ENCODE measurements at places on chromosomes 4 and X. TPM values are rescaled to one million over a fixed set of nuclear protein-coding genes. Genes with fewer than 3 reads are reported as not detected.

Gene GAGE12F
- total RNA-seq = not detected

Gene DCAF8L2
- total RNA-seq = not detected

Gene CSN1S1
- total RNA-seq = not detected

- peaks cover 6% of the 10 kb centered on the region for H3K4me1 ChIP-seq
- peaks cover 5% of the 10 kb centered on the region for H3K36me3 ChIP-seq
- H3K4me3 ChIP-seq = no peak overlapping the region
- no peak overlapping the region for H3K27ac ChIP-seq
- DNase-seq = peak; percentile 31
- no peaks in the 10 kb centered on the region for H3K27me3 ChIP-seq
Measured at GRCh38 chr4:134470544-134470943, 269.0 kb upstream of the PABPC4L start.

DNA sequence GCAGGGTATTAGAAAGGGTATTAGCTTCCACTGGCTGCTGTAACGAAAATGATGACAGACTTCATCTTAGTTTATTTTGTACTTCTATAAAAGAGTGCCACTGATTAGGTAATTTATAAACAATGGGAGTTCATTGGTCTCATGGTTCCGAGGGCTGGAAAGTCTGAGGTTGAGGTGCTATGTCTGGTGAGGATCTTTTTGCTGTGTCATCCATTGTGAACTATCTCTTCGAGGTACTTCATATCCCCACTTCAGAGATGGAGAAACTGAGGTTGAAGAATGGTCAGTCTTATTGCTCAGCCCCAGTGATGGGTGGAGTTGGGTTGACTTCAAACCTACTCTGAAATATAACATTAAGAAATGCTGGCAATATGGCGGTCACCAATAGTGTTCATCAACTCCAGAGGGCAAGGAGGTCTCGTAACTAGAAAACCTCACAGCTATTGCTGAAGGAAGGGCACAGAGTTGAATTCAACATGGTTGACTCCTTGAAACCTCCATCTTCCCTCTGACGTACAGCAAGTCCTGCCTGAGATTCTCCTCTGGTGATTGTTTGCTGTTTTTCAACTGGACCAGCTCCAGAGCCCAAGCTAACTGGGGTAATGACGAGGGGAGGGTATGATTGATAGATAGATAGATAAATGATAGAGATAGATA, 53.6 kb upstream of the SHOX start:
- H3K27ac ChIP-seq = no peak overlapping the region
- H3K36me3 ChIP-seq = no peaks in the 10 kb centered on the region
- no peak overlapping the region for H3K4me3 ChIP-seq
- DNase-seq = no peak
- no peaks in the 10 kb centered on the region for H3K4me1 ChIP-seq
- no peaks in the 10 kb centered on the region for H3K27me3 ChIP-seq

DNA sequence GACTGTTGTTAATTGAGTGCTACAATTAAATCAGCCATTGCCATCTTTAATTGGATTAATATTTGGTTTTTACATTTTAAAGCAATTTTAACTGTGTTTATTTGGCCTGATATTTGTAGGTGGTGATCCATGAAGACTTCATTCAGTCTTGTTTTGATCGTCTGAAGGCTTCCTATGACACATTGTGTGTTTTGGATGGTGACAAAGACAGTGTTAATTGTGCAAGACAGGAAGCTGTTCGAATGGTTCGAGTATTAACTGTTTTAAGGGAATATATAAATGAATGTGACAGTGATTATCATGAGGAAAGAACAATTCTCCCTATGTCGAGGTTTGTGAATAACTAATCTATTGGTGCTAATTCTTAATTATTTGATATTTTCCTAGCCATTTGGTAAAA, 82.6 kb downstream of the USP9X start:
- H3K27me3 ChIP-seq = no peaks in the 10 kb centered on the region
- peaks cover 90% of the 10 kb centered on the region for H3K36me3 ChIP-seq
- no peaks in the 10 kb centered on the region for H3K4me1 ChIP-seq
- DNase-seq = peak; percentile 27
- H3K27ac ChIP-seq = no peak overlapping the region
- no peak overlapping the region for H3K4me3 ChIP-seq

- no peaks in the 10 kb centered on the region for H3K36me3 ChIP-seq
- H3K4me3 ChIP-seq = no peak overlapping the region
- peaks cover 13% of the 10 kb centered on the region for H3K4me1 ChIP-seq
- peak overlapping the region; percentile 68 for H3K27ac ChIP-seq
- H3K27me3 ChIP-seq = peaks cover 78% of the 10 kb centered on the region
- no peak for DNase-seq
Measured at GRCh38 chrX:96407981-96408380, 276.7 kb upstream of the DIAPH2 start.

GRCh38 chr4:117084866-117085701, at the start of gene TRAM1L1:
TSS of gene TRAM1L1 (minus strand) at chr4:117085576. CDS start at chr4:117085393, 183 bp downstream.
- H3K27me3 ChIP-seq = no peaks in the 10 kb centered on the region
- peak within 1 kb of the TSS; percentile 64 for H3K27ac ChIP-seq
- H3K36me3 ChIP-seq = no peaks in the 10 kb centered on the region
- DNase-seq = peak; percentile 40

DNA sequence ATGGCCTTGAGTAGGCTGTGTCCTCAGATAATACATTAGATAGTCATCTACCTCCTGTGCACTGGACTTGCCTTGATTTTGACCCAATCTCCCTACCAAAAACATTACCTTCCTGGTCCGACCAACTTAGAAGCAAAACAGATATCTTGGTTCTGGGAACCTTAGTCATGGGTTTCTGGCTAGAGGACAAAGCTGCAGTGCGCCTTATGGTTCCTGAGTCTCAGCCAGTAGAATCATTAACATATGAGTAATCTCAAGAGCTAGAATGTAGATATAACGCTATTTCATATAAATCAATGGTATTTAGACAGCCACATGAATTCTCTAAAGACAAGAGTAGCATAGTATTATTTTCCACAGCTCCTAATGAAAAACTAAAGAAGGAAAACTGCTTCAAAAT, 83.1 kb downstream of the GRIA3 start:
- no peak overlapping the region for H3K4me3 ChIP-seq
- no peaks in the 10 kb centered on the region for H3K4me1 ChIP-seq
- no peaks in the 10 kb centered on the region for H3K36me3 ChIP-seq
- H3K27ac ChIP-seq = no peak overlapping the region
- no peak for DNase-seq
- H3K27me3 ChIP-seq = no peaks in the 10 kb centered on the region

All from MCF 10A (cell line).